ENCODE measurements at places on chromosomes 3 and 15.

- no peak for DNase-seq
These were observed 615 bp downstream of the HES1 start for GRCh38 chr3:194136519-194137007.

GRCh38 chr15:51878446-51879386 is 49.3 kb downstream of the TMOD3 start:
- no peak for DNase-seq

DNA sequence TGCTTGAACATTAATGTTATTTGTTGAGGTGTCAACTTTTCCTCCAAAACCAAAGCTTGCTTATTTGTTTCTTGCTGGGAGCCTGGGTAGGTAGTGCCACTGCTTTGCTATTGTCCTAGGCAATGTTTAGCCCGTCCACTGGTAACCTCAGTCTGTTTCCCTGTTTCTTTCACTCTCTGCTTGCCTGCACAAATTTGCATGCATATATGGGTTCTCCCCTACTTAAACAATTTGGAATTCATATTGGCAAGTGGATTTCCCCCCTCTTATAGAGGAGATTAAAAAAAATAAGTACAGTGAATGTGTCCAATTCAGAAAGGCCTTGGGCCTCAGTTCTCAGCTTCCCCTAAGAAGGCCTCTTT is 45.0 kb upstream of the BOC start:
- no peak for DNase-seq

DNA sequence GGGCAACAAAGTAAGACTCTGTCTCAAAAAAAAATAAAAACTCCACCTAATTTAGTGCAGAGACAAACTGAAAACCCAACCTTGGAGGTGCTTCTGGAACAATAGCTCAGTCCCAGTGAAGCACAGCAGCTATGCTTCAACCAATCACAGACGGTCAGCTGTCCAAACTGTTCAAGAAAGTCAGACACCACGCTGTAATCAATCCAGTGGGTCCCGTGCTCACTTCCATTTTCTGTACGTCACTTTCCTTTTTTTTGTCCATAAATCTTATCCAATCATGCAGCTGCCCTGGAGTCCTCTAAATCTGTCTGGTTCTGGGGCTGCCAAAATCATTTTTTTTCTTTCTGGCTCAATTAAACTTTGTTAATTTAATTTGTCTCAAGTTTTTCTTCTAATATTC is 93.6 kb upstream of the FAM174B start:
- no peak for DNase-seq

DNA sequence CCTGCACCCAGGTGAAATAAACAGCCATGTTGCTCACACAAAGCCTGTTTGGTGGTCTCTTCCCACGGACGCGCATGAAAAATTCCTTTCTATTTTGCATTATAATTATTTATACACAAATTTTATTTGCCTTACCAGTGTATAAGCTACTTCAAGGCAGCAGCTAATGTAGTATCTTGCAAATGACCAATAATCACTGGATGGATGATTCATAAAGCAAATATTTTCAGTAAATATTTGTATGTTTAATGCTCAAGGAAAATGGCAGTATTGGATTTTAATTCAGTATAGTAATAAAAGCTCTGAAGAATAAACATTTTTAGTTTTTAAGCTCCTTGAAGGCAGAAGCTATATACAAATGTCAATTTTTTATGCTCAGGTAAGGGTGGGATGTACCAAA is 158.7 kb upstream of the NANOGP8 start:
- no peak for DNase-seq

GRCh38 chr3:178558637-178559036 is 22.4 kb downstream of the KCNMB2 start:
- no peak for DNase-seq

- DNase-seq = no peak
These were observed 7.2 kb downstream of the GNL3 start for GRCh38 chr3:52693071-52693470.

DNA sequence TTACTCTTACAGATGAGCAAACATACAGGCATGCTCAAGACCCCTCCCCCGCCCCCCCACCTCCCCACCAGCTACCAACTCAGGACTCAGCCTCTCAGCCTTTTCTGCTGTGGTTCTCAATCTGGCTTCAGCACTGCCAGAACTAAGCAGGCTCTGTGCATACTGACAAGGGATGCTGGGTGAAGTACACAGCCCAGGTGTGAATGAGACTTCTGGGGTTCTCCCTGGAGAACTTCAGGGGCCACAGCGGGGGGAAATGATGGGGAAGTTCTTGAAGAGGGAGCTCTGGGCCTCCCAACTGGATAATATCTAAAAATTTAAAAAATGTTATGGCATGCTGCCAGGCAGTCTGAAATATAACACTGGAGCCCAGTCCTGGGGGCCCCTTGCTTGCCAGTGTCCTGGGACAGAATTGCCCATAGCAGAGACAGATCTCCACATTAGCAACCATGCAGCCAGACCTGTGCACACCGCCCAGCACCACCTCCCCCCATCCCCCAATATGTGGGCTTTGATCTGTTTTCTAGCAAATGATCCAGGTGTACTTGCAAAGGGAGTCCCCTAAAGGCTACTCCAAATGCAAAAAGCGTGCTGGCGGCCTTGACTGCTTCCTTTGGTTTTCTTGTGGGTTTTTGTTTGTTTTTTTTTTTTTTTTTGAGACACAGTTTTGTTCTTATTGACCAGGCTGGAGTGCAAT is 41.4 kb downstream of the PGPEP1L start:
- DNase-seq = no peak

DNA sequence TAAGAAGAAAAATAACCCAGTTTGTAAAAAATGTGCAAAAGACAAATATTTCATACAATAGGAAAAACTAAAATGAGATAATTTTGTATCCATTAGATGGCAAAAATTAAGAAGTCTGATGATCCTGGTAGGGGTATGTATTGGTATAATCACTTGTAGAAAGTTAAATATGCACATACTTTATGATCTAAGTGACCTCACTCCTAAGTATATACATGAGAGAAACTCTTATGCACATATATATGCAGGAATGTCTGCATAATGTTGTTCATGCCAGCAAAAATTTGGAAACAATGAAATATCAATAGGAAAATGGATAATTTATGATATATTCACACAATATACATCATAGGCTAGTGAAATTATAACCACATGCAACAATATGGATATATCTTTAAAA is 33.5 kb downstream of the USP50 start:
- DNase-seq = no peak

Measured in RWPE1 (cell line).